Stimulated activated CD8-positive, alpha-beta memory T cell treated with anti-CD3 and anti-CD28 coated beads, Interleukin-4, amount 100 ng/mL, for 48 hours (primary cell): ENCODE measurements at places on chromosomes 2 and 18.

DNA sequence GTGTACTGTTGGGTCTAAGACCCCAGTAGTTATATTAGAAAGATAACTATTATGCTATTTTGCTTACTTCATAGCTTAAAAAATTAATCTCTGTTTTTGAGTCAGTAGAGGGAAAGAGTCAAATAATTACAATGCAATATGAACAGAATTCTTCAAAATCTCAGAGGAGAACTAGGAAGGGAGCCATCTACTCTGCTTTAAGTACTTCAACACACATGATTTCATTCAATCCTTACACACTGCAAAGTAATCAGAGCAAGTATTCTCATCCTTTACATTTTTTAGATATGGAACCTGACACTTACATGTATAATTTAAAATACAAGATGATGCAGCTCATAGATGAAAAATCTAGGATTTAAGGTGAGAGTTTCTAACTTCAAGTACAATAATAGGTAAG, 27.7 kb downstream of the COL5A2 start:
- no peak for DNase-seq

- no peak for DNase-seq
These were observed 254.0 kb downstream of the NRXN1 start for GRCh38 chr2:50777954-50778353.

- DNase-seq, result peak; percentile 29
These were observed 18.8 kb downstream of the ZNF385B start for GRCh38 chr2:179842498-179843153.

DNA sequence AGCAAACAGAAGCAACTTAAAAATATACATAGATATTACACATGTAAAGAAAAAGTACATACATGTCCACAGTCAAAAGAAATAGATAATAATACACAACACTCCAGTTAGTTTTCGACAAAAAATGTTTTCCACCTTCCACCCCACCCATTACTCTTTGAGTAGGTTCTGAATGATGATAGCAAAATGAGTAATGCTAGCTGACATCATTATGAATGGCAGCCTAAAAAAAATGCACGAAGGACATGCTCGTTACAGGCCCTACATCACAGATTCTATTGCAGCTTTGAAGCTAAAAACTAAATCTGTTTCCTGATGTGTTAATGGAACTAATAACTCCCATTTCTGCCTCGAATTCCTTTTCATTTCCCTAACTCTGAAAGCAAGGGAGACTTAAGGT, 578.7 kb upstream of the NETO1 start:
- no peak for DNase-seq

DNA sequence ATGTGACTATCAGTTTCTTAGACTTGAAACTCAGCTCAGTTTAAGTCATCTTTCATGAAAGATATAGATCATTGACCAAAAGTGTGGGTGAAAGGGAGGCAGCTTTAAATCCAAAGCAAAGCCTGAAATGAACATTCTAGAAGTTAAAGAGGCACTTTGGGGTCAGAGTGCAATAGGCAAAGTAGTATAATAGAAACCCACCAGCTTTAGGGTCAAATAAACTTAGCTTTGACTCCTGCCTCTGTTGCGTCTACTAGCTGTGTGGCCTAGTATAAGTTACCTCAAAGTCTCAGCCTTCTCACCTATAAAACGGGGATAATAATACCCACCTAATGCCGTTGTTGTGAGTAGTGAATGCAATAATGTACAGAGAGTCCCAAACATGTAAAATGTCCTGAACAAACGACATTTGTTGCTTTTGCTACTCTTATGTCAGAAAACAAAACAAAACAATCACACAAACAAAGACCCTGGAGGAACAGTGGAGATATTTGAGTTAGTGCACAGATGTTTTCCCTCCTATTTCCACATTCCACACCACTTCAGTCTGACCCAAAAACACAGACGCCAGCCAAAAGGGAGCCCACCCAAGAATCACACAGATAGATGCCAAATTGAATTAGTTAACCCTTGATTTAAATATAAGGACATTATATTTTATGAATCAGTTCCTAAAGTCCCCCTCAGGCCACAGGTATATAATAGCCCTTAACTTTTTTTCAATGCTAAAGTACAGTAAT, 657.0 kb downstream of the ARHGAP15 start:
- no peak for DNase-seq

DNA sequence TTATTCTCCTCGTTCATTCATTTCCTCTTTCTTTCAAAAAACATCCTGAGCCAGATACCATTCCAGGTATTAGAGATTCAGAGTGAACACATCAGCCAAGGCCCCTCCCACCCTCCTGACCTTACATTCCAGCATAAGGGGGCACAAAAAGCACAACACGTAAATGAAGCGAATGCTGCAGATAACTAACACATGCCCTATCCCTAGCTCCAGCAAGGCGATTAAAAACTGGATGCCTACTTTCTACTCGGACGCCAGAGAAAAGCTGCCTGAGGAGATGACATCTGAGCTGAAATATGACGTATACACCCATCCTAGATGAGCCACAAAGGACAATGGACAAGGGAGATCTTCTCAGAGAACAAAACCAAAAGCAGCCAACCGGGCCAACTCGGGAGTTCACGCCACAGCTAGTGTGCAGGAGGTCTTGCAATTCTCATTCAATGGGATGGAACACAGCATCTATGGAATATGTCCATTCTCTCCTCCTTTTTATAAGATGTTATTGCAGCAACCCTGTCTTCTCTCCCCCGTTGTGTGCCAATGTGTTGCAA, 33.5 kb downstream of the FEZ2 start:
- DNase-seq, result no peak

DNA sequence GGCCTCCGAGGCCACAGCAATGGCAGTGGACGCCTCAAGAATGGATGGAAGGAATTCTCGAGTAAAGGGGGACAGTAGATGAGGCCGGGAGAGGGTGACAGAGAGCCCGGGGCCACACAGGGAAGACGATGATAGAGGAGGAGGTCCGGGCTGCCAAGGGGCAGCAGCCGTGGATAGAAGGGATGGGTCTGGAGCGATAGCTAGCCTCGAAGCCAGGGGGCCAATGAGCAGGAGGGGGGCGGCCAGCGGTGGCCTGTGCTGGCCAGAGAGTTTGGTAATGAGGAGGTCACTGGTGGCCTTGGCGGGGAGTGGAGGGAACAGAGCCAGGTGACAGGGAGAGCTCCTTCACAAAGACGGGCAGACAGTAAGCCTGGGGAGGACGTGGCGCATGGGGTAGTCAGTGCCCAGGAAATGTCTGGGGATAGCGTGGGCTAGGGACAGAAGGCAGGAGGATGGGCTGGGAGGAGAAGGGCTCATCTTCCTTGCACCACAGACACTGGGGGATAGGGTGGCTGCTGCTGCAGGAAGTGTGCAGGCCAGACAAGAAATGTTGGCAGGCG, 87.8 kb upstream of the ASB18 start:
- no peak for DNase-seq

- DNase-seq, result no peak
These were observed 33.0 kb downstream of the SDC1 start for GRCh38 chr2:20191714-20192569.

- DNase-seq, result no peak
These were observed 133.4 kb downstream of the PLCL1 start for GRCh38 chr2:197937814-197938213.

DNA sequence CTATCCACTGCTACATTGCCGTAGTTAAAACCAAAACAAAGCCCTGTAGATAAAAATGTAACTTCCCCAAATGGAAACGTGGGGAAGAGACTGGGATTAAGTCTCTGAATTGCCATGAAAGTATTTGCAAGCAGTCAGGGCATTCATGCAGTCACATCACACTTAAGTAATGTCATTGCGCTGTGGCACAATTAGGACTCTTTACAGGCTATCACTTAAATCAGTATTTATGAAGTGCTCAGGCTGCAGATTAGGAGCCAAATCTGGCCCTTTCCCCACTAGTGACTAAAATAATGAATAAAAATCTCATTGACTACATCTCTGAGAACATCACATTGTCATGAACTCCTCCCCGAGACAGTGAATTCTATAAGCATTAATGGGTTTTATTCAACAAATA, 300.9 kb downstream of the ICOS start:
- no peak for DNase-seq

DNA sequence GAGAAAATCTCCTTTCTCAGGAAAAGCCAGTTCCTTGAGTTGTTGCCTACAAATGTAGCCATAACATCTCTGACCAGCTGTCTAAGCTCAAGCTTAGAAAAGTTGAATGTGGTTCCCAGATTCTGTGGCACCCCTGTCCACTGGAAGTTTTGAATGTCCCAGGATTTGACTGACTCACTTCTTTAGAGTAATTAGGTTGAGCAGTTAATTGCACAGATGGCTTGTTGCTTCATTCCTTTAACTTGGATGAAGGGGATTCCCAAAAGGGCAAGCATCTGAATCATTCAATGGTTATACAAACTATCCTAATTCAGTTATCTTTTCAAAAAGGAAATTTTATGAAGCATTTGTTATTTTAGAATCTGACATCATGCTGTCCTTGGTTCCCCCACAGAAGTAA, 374.7 kb downstream of the LNPK start:
- DNase-seq, result no peak

DNA sequence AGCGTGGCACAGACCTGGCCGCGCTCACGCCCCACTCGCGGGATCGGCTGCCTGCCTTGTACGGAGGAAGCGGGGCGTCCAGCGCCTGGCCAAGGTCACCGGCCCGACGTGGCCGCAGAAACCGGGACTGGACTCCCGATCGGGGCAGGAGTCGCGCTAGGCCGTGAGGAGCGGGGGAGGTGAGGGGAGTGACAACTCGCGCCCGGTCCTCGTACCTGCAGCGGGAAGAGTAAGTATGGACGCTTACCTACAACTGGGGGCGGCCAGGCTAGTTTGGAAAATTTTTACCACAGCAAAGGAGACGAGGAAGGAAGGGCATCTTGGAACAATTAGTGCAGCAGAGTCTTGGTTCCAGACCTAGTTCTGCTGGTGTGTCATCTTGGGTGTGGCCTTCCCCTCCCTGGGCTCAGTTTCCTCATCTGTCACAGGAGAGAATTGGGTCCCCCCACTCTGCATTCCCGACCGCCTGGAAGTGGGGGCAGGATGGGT, 693 bp downstream of the UBE2F start:
- peak; percentile 38 for DNase-seq

DNA sequence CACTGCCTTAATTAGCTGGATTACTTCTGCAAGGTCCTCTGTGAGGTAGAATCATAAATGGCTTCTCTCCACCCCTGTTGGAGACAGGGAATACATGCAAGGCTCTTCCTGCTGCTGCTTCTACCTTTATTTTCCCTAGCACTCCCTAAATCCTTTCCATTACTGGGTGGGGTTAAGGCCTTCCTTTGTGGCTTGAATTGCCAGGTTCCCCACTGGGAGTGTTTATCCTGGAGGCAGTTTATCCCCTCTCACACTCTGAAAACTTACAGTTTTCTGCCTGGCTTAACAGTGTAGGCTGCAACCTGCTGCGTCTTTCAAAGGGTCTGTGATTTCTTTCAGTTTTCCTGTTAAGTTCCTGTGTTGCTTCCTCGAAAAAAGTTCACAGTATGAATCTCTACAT, 1062.3 kb upstream of the CRIM1 start:
- DNase-seq, result no peak

GRCh38 chr18:71405169-71405809, 1116.4 kb downstream of the SOCS6 start:
- DNase-seq, result no peak

- DNase-seq, result no peak
These were observed 88.7 kb downstream of the MYO1B start for GRCh38 chr2:191333911-191334357.

DNA sequence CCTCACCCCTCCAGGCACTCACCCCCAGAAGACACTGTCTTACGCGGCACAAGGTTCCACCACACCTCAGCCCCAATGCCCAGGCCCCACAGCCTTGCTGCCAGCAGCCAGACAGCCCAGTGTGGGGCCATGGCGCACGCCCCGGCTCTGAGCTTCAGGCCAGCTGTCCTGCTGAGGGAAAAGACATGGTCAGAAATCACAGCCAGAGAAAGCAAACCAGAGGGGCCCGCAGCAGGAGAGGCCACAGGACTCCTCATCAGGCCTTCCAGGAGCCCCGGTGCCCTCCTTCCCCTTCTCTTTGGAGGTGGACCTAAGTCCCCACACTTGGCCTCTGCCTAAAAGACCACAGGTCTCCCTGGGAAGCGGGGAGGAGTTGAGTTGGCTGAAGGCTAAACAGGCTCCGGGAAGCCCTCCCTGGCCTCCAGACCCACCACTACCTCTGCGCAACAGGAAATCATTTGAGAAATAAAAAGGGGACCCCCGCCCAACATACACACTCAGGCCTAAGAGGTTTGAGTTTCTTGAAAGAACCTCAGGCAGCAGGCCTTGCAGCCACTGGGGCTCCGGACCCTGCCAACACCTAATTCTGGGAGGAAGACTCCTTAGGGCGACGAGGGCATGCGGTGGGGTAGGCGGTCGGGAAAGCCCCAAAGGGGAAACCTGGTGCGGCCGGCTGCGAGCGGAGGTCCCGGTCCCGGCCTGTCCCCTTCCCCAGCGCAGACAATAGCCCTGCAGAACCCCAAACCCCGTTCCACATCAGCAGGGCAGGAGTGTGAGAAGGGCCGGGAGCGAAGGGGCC, 1.9 kb downstream of the SEMA4C start:
- no peak for DNase-seq

GRCh38 chr2:105731511-105731910, 13.2 kb upstream of the NCK2 start:
- DNase-seq, result no peak

GRCh38 chr2:70474256-70474848, 79.3 kb downstream of the TGFA start:
- DNase-seq, result no peak

GRCh38 chr2:177881921-177882320, 190.7 kb downstream of the PDE11A start:
- no peak for DNase-seq

- no peak for DNase-seq
These were observed 336 bp downstream of the THNSL2 start for GRCh38 chr2:88170472-88170892.

GRCh38 chr18:34729264-34729663, 19.2 kb downstream of the DTNA start:
- DNase-seq, result no peak

DNA sequence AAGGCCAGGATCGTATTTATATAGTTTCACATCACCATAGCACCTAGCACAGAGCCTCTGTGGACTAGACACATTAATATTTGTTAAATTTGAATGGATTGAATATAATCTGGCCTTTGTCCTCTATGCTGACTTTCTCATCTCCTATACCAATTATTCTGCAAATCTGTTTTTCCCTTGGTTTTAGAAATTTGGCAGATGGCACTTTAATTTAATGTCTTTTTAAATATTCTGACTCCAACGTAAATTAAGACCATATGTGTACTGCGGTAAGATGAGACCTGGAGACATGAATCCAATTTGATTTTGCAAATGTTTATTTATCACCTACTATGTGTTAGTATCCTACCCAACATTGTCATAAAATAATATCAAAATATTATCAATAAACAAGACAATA, 1281.9 kb upstream of the PIK3C3 start:
- DNase-seq, result no peak

- DNase-seq, result no peak
These were observed 333.0 kb downstream of the CCDC178 start for GRCh38 chr18:33107511-33107910.
